ENCODE measurements at places on chromosomes 11 and 22.

GRCh38 chr22:29831186-29831921, 6.7 kb downstream of the ASCC2 start:
- no peak for DNase-seq

DNA sequence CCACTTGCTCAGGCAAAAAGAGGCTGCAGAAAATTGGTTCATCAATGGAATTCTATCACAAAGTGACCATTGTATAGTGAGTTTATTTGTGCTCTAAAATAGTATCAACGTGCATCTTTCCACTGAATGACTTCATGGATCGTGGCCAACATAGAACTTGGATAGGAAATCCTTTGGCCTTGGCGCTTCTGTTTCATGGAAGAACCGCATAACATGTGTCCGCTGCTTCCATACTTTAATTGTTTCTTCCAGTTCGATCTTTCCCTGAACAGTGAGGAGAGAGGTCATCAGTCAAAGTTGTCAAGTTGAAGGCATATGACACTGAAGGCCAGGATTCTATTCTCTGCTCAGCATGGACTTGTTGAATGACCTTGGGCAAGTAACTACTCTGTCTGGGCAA, 4.5 kb downstream of the NDUFA6 start:
- no peak for DNase-seq

DNA sequence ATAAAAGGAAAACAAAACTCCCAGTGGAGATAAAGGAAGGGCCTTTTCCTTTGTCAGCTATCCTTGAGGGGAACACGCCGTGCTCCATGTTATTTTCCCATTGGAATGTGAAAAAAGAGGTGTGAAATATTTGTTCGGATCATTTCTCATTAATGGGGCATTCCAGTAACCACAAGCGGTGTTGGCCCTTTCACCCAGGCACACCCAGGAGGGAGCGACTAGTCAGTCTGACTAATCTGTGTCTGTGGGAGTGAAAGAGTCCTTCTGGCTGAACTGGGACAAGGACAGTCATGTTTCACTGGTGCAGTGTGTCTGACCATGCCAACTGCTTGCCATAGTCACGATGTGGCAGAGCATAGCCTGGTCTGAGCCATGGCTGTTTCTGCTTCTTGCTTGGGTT, 13.0 kb upstream of the MYEOV start:
- DNase-seq: no peak

DNA sequence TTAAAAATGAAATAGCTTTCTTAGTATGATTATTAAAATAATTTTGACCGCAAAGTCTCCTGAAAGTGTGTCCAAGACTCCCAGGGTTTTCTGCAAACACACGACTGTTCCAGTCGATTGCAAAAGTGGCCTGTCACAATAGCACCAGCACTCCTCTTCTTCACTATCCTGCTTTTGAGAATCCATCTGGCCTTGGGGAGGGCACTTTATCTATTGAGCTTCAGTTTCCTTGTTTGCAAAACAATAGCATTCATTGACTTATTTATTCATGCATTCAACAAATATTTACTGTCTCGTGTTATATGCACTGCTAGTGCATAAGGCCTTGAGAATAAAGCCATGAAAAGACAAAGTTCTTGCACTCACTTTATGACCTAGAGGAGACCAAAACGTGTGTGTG, 96.2 kb upstream of the NTM start:
- DNase-seq: peak; percentile 7

GRCh38 chr22:30265823-30266444, 717 bp downstream of the OSM start:
- DNase-seq: no peak

GRCh38 chr11:47983464-47984397, 3.4 kb downstream of the PTPRJ start:
- DNase-seq: no peak

- no peak for DNase-seq
Measured at GRCh38 chr22:39083212-39084165, 6.4 kb downstream of the APOBEC3G start.

DNA sequence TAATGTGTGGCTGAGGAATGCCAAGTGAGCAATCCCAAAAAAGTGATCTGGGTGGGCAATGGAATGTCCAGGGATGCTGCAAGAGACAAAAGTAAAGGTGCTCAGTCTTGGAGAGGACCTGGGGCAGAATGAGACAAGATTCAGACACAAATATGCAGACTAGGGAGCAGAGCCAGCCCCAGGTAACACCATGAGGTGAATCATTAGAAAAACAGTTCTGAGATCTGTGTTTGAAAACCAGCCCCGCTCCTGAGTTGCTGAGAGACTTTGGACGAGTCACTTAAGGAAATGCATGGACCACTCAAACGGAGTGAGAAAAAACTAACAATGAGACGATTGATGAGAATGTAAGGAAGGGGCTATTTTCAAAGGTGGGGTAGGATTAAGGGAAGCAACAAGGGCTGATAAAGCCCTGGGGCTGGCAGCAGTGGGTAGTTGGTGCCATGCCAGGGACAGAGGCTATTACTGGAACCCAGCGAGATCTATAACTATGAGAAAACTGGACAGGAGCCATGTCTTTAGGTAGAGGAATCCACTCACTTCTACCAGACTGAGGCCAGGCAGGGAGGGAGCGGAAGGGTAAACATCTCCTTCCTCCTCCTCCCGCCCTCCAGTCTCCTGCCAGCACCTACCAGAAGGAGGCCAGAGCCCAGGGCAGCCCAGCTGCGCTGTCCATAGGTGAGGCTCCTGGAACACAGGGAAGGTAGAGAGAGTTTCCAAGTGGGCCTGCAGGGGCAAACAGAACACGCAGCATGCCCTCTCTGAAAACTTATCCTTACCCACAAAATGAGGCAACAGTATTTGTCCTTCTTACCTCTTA, 130.4 kb upstream of the TEAD1 start:
- no peak for DNase-seq

DNA sequence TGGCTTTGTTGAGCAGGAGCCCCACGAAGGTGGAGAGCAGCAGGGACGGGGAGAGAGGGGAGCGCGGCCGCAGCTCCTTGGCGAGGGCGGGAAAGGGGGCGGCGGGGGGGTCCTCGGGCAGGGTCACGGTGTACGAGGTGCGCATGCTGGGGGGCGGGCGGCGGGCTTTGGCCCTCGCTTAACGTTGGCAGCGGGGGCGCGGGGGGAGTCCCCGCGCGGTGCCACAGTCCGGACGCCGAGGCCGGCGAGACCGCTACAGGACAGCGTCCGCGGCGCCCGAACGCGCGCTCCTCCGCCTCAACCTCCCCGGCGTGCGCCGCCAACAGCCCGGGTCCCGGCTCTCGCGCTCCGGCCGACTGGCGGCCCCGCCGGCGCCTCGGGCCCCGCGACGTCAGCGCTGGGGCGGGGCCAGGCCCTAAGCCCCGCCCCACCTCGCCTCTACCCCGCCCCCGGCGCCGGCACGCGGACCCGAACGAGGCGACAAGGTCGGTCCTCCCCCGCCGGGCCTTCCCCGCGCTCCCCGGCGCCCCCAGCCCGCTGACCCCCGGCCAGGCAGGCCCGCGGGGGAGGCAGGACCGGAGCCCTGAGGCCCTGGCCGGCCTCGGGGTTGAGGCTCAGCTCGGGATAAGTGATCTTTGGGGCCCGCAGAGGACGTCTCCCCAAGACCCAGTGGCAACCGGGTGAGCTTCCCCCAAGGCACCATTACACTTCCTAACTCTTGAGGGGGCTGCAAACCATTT, 17.5 kb downstream of the USP2 start:
- peak; percentile 87 for DNase-seq

DNA sequence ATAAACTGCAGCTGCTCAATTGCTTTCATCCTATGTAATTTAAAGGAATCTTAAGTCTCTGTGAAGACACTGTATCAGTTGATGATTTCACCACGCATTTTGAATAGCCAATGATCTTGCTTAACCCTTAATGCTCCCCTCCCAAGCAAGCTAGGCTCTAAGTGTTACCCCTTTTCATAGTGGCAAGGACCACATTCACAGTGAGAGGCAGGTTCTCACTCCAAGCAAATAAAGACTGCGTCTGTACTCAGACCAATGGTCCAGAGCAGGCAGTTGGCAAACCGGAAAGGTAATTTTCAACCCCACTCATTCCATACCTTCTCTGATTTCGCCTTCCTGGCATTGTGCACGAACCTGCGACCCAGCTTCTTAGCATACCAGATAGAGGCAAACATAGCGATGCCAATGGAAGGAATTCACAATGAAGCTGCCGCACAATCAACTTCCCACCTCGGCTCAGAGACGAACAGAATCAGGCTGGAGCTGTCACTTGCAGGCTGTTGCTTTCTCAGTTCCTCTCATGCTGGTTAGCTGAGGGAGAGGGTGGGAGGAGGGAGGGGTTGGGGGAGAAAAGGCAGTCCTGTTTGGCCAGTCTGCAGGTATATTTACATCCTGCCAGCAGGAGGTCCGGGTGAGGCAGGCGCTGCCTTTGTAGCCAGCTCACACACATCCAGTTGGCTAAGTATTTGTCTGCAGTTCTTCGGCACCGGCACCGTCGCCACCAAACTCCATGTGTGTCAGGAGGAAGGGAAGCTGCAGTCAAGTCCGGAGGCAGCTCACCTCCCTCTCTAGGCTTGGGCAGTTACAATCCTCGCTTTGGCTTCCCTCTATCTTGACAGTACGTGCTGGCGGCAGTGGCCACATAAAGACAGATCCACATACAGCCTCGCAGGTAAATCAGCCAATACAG, 1151.2 kb upstream of the CCDC90B start:
- peak; percentile 97 for DNase-seq

DNA sequence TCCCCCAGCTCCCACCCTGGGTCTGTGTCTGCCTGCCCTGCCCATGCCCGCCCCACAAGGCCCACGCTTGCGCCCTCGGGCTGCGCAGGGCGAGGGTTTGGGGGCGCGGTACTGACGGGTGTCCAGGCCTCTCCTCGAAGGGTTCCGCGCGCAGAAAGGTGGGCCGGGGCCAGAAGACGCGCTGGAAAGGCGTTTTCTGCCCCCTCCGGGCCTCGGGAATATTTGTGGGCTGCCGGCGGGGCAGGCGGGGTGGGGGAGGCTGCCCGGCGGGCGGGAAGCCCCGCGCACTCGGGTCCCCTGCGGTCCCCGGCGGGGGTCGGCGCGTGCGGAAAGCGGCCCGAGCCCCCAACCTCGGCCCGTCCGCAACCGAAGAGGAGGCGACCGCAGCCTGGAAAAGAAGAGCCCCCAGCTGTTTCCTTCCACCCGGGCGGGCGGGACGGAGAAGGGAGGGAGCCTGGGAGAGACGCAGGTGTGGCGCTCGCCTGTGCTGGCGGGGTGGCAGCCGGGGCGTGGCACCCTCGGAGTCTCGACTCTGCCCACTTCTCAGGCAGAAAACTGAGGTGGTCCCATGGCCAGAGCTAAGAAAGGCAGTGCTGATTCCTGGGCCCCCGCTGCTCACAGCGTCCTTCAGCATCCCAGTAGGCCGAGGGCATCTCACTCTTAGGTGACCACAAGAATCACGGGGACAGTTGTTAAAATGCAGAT, 59.0 kb downstream of the THAP12 start:
- peak; percentile 59 for DNase-seq

DNA sequence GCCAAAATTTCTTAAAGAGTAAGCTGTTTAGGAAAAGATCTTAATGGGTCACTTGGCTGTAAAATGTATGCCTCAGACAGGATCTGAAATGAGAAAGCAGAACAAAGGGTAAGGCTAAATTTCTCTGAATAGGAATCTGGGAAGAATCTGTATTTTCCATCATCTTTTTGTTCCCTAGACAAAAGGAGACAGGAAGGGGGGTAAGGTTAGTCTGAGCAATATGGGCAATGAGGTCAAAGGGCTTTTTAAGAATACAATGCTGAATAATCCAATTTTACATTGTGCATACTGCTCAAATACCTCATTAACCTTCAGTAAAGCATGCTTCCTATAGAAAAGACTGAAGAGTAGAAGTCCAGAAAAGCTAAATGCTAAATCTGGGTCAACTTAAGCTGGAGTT, 34.6 kb downstream of the CLDN25 start:
- DNase-seq: no peak

DNA sequence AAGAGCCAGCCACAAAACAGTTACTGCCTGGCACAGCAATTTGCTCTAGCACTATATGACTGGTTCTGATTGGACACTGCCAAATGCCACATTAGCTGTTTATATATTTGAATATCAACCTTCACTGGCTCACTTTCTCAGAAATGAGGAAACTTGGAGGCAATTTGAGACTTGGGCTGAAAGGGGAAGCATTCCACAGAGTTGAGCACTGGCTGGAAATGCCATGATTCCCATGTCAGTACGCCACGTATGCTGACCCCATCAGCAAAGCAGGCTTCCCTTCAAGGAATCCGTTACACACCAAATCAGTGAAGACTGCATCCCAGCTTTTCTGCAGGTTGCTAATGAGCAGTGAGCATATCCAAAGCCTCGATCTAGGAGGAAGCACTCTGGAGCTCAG, 34.7 kb downstream of the GALNT18 start:
- no peak for DNase-seq

DNA sequence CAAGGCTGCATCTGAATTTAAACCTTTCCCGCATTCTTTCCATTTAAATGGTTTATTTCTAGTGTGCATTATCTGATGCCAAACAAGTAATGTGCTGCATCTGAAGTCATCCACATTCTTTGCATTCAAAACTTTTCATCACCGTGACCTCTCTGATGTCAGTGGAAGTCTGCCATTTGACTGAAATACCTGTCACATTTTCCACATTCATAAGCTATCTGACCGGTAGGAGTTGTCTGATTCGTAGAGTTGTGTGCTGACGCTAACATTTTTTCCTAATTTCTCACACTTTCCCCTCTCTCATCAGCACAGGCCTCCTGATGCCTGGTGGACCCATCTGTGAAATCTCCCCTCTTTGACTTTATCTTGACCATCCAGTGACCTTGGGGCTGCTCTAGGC, 79.9 kb upstream of the BARX2 start:
- DNase-seq: no peak

GRCh38 chr11:84691830-84692229, 935.3 kb downstream of the DLG2 start:
- no peak for DNase-seq

- DNase-seq: no peak
Measured at GRCh38 chr11:102705626-102706025, at the start of gene MMP27. TSS of gene MMP27 (minus strand) at chr11:102705769. CDS start at chr11:102705714, 55 bp downstream.

- DNase-seq: peak; percentile 1
Measured at GRCh38 chr22:26174280-26174679, 5.0 kb downstream of the SEZ6L start.

GRCh38 chr11:114826910-114827442, 148.6 kb downstream of the NXPE2 start:
- peak; percentile 18 for DNase-seq

- DNase-seq: no peak
Measured at GRCh38 chr11:122512688-122513087, 142.8 kb upstream of the UBASH3B start.

GRCh38 chr11:46360878-46361277, 13.6 kb downstream of the DGKZ start:
- DNase-seq: no peak

- no peak for DNase-seq
Measured at GRCh38 chr11:60349990-60350389, 22.9 kb downstream of the MS4A6E start.

GRCh38 chr11:75572744-75573143, 10.7 kb downstream of the SERPINH1 start:
- DNase-seq: no peak

DNA sequence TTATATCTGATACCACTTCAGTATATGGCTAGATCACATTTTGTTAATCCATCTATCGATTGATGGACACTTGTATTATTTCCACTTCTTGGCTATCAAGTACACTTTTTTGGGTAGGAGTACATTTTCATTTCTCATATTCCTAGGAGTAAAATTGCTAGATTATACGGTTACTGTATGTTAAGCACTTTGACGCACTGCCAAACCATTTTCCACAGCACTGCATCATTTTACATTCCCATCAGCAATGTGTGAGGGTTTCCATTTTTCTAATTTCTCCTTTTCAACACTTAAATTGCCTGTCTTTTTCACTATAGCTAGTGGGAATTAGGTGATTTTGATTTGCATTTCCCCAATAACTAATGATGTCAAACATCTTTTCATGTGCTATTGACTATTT, 179.3 kb upstream of the B3GAT1 start:
- DNase-seq: no peak
